ENCODE measurements at places on chromosomes 4 and X. TPM values are rescaled to one million over a fixed set of nuclear protein-coding genes. Genes with fewer than 3 reads are reported as not detected.

DNA sequence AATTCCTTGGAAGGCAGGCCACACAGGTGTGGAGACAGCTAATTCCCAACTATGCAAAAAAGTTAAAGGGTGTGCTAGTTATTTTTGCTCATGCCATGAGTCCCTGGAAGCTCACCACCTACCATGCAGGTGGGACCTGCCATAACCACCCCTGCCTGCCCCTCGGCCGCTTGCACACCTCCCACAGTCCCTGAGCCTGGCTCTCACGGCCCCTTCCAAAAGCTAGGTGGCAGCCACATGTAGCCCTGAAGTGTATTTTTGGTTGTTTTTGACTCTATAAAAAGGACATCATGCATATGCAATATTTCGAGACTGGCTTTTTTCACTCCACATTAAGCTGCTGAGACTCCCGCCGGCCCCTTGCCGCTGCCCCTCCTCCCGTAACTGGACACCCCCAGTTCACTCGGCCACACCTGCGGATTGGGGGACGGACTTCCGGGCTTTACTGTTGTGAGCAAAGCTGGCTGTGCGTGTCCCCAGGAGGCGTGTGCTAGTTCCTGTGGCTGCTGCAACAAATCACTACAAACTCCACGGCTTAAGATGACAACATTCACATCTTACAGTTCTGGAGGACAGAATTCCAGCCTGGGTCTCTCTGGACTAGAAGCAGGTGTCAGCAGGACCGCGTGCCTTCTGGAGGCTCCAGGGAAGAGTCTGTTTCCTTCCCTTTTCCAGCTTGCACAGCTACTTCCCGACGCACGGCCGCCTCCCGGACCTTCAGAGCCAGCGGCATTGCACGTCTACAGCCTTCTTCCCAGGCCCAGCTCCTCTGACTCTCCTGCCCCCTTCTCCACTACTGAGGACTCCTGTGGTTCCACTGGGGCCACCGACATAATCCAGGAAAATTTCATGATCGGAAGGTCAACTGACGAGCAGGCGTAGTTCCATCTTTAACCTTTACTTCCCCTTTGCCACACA, 24.8 kb downstream of the ZFYVE28 start:
- DNase-seq: no peak
- H3K27me3 ChIP-seq: no peaks in the 10 kb centered on the region
- no peaks in the 10 kb centered on the region for H3K36me3 ChIP-seq
- H3K4me1 ChIP-seq: no peaks in the 10 kb centered on the region
- no peak overlapping the region for H3K27ac ChIP-seq

GRCh38 chr4:100632163-100632562, 114.3 kb upstream of the EMCN start:
- no peak overlapping the region for H3K4me3 ChIP-seq
- DNase-seq: peak; percentile 55
- no peaks in the 10 kb centered on the region for H3K36me3 ChIP-seq
- no peak overlapping the region for H3K27ac ChIP-seq

The LRRC66 gene
- 0.06 TPM for total RNA-seq

- H3K36me3 ChIP-seq: no peaks in the 10 kb centered on the region
- DNase-seq: no peak
- no peaks in the 10 kb centered on the region for H3K4me1 ChIP-seq
- H3K27ac ChIP-seq: no peak overlapping the region
- no peaks in the 10 kb centered on the region for H3K27me3 ChIP-seq
- no peak overlapping the region for H3K4me3 ChIP-seq
These were observed 327.9 kb upstream of the MAGEB18 start for GRCh38 chrX:25810202-25810601.

The ALAS2 gene
- total RNA-seq: not detected

- no peak for DNase-seq
- H3K4me1 ChIP-seq: no peaks in the 10 kb centered on the region
- no peak overlapping the region for H3K27ac ChIP-seq
- H3K27me3 ChIP-seq: no peaks in the 10 kb centered on the region
These were observed 108.5 kb upstream of the GLRA2 start for GRCh38 chrX:14420841-14421240.

DNA sequence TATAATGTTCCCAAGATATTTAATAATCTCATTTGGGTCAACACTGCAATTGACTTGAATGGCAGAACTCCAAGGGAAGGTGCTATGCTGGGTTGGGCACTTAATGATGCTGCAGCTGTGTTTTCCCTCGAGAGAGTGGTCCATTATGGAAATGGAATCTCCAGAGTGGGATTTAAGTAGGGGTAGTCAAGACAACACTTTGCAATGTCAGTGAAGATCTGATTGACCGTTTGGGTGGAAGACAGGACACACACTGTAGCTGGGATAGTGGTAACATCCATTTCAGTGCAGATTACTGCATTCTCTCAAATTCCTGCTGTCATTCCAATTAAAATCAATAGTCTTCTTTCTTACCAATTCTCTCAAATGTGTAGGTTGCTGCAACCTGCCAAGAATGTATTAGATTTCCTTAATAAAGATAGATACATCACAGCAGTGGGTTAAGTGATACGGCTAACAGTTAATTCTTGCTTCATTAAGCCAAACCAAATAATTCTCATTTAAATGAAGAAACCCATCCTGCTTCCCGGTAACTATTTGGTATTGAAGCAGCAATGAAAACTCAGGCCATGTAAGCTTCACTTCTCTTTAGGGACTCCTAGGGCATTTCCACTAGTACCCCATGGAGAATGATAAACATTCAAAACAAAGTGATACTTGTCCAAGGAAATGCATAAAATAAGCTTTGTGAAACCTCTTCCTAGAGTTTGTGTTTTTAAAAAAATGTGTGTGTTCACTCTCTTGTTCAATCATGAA, 40.5 kb upstream of the RASGEF1B start:
- no peaks in the 10 kb centered on the region for H3K36me3 ChIP-seq
- DNase-seq: no peak
- no peaks in the 10 kb centered on the region for H3K4me1 ChIP-seq
- H3K4me3 ChIP-seq: no peak overlapping the region
- H3K27me3 ChIP-seq: no peaks in the 10 kb centered on the region

The OTUD5 gene
- 24.0 TPM for total RNA-seq

The NAP1L2 gene
- total RNA-seq: 2.2 TPM

The ERAS gene
- not detected for total RNA-seq

DNA sequence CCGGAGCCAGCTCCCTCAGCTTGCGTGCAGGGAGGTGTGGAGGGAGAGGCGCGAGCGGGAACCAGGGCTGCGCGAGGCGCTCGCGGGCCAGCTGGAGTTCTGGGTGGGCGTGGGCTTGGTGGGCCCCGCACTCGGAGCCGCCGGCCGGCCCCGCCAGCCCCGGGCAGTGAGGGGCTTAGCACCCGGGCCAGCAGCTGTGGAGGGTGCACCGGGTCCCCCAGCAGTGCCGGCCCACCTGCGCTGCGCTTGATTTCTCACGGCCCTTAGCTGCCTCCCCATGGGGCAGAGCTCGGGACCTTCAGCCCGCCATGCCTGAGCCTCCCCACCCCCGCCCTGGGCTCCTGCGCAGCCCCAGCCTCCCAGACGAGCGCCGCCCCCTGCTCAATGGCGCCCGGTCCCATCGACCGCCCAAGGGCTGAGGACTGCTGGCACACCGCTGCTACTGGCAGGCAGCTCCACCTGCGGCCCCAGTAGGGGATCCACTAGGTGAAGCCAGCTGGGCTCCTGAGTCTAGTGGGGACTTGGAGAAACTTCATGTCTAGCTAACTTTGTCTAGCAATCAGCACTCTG, 37.8 kb upstream of the SMARCAD1 start:
- no peaks in the 10 kb centered on the region for H3K27me3 ChIP-seq
- no peak overlapping the region for H3K4me3 ChIP-seq
- no peak overlapping the region for H3K27ac ChIP-seq
- DNase-seq: no peak
- H3K36me3 ChIP-seq: no peaks in the 10 kb centered on the region

- no peaks in the 10 kb centered on the region for H3K4me1 ChIP-seq
- no peak overlapping the region for H3K27ac ChIP-seq
- H3K36me3 ChIP-seq: no peaks in the 10 kb centered on the region
- no peak overlapping the region for H3K4me3 ChIP-seq
These were observed 300.2 kb upstream of the VCX start for GRCh38 chrX:7542587-7543380.

GRCh38 chrX:101605146-101605545, 12.7 kb downstream of the ARMCX6 start:
- no peak overlapping the region for H3K27ac ChIP-seq
- H3K36me3 ChIP-seq: no peaks in the 10 kb centered on the region
- H3K27me3 ChIP-seq: no peaks in the 10 kb centered on the region
- no peak for DNase-seq

GRCh38 chr4:24949970-24950369, 37.1 kb upstream of the CCDC149 start:
- no peak overlapping the region for H3K4me3 ChIP-seq
- H3K27ac ChIP-seq: no peak overlapping the region
- DNase-seq: no peak
- H3K4me1 ChIP-seq: no peaks in the 10 kb centered on the region
- no peaks in the 10 kb centered on the region for H3K27me3 ChIP-seq

Data from right lobe of liver (tissue), 6 donors.